Cardiac atrium fibroblast (primary cell): ENCODE measurements at places on chromosomes 7 and 10. TPM values are rescaled to one million over a fixed set of nuclear protein-coding genes. Genes with fewer than 3 reads are reported as not detected.

PDZD7 gene
- 0.54 and 1.3 TPM in 2 replicates for total RNA-seq

EBF3 gene
- total RNA-seq = 21.1 and 38.5 TPM in 2 replicates

COL17A1 gene
- 0.16 and 0.36 TPM in 2 replicates for total RNA-seq

ASB10 gene
- total RNA-seq = not detected in 2 replicates

CHST15 gene
- 17.5 and 22.6 TPM in 2 replicates for total RNA-seq

SYT15B gene
- under 0.01 and 0.16 TPM in 2 replicates for total RNA-seq

HOXA13 gene
- not detected in 2 replicates for total RNA-seq

C1GALT1 gene
- 28.9 and 30.0 TPM in 2 replicates for total RNA-seq

SRRM3 gene
- total RNA-seq = 3.1 and 4.7 TPM in 2 replicates

PWWP2B gene
- total RNA-seq = 4.7 and 6.5 TPM in 2 replicates

LDB1 gene
- total RNA-seq = 25.1 and 29.8 TPM in 2 replicates

SFXN2 gene
- 2.0 and 3.4 TPM in 2 replicates for total RNA-seq

PRLHR gene
- total RNA-seq = not detected in 2 replicates

MYL10 gene
- not detected in 2 replicates for total RNA-seq
